ENCODE measurements at places on chromosomes 2 and 18.
A peak's percentile ranks its signal among the peaks of the same experiment; 100 is the strongest.

- DNase-seq = no peak
Measured at GRCh38 chr2:224479826-224480225, 77.9 kb upstream of the FAM124B start.

- no peak for DNase-seq
Measured at GRCh38 chr2:240024766-240025165, 376 bp downstream of the NDUFA10 start.

GRCh38 chr2:201432621-201433393 is 18.5 kb downstream of the TRAK2 start:
- DNase-seq = no peak

DNA sequence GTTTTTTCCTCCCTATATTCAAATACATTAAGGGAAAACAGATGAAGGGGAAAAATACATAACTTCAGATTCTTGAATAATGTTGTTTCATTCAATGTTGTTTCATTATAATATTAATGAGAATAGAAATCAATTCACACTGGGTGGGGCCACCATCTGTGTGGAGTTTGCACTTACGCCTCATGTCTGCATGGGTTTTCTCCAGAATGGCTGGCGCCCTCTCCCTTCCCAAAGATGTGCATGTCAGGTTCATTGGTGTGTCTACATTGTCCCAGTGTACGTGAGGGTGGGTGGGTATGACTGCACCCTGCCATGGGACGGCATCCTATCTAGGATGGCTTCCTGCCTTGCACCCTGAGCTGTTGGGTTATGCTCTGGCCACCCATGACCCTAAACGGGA is 51.7 kb downstream of the COBLL1 start:
- no peak for DNase-seq

DNA sequence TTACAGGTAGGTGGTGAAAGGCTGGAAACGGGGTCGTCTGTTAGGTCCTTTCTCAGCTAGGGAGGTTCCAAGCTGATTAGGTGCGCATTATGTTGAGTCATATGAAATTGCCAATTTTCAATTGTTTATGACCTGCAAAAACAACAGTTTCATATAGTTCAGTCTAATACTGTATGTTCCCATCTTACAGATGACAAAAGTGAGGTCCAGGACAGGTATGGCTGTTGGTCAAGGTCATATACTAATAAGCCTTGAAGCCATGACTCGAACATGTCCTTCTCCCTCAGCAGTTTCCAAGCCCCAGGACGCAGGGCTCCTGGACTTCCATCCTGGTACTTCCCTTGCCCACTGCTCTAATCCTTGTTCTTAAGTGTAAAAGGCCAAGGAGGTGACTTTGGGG is 81.7 kb upstream of the MCFD2 start:
- DNase-seq = no peak

DNA sequence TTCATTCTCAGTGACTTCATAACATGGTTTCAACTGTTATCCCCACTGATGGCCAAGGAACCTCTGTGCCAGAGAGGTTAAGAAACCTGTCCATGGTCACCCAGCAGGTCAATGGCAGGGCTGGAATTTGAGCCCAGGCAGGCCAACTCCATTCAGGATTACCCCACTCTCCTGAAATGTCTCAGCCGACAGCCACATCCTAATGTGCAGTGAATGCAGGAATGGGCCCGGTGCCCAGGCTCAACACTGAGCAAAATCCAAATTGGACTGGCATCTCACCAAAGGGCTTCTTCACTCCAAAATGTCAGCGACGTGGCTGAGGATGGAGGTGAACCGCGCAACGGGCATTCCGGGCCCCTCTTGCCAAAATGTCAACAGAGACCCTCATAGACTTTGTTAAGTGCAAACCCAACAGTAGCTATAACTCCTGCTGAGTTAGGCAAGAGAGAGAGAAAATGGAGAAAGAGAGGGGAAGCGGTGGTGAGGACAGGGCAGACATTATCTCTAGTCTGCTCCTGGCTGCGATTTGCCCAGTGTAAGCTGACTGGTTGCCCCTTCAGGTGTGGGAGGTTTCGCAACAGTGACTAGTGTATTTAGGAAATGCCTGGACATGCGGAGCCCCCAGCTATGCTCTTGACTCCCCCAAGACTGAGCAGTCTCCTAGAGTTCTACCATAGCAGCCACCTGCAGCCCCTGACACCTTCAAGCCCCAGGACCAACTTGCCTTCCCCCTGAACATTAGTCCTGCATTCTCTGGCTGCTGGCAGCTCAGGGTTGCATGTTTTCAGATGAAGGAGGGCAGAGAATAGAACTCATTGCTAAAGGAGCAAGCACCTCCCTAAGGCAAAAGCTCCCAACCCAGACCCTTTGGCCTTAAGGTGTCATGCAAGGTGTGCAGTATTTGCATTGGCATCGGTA is 167.7 kb downstream of the ANAPC1 start:
- no peak for DNase-seq

DNA sequence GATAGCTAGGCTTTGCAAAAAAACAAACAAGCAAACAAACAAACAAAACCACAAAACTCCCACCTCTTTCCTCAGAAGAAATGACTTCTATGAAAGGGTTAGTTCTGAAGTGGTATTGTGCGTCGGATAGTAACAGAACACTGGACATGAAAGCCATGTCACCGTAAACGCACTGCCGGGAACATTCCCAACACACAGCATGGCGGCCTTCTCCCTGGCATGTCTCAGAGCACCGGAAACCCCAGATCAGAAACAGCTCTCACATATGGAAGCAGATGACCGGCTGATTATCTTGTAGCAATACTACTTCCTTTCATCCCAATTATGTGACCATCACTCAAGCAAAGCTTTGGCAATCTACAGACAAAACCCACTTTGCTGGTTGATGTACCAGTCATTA is 197.8 kb upstream of the PXDN start:
- DNase-seq = no peak

DNA sequence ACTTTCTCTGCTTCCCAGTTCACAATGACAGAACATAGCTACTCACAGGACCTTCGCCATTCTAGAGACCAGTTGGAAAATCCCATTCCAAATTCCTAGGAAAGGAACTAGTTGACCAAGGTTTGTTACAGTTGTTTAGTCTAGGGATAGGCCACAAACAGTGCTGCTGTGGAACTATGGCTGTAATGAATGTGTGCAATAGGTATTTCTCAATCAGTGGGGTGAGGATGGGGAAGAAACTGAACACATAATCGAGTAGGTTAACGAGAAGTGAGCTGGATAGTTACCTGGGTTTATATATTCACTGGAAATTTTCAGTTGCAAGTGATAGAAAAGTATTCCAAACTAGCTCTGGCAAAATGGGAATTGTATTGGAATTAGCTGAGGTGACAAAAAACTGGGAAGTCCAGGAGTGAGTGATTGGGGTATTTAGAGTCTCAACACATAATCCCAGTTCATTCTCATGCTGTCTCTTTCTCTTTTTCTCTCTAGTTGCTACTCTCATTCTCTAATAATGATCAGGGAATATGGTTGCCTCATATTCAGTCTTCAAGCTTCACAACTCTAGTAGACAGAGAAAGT is 18.2 kb upstream of the HMSD start:
- DNase-seq = no peak

DNA sequence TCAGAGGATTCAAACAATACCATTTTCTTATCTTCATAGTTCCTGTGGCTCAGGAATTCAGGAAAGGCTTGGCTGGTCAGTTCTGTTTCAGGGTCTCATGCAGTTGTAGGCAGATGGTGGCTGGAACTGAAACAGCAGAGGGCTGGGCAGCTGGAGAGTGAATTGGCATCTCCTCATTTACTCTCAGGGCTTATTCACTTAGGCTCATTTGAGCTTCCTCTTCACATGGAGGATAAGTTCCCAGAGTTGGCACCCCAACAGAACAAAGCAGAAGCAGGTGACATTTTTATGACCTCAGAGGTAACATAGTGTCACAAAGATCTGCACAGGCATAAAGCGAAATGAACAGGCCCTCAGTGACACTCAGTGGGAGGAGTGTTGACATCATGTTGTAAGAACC is 66.1 kb downstream of the RBBP8 start:
- DNase-seq = no peak

DNA sequence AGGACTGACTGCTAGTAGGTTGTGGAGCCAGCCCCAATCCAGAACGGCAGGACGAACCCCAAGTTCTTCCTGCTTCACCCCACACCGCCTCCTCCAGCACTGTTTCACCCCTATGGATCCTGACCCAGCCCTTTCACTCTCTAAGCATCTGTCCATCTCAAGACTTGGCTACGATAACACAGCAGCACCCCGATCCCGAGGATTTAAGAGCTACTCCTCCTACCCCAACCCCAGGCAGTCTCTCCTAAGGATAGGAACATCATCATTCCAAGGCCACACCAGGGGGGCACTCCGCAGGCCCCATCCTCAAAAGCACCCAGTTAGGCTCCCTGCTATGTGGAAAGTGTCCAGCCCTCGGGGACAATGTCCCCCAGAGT is 645 bp downstream of the KCTD18 start:
- peak; percentile 2 for DNase-seq

DNA sequence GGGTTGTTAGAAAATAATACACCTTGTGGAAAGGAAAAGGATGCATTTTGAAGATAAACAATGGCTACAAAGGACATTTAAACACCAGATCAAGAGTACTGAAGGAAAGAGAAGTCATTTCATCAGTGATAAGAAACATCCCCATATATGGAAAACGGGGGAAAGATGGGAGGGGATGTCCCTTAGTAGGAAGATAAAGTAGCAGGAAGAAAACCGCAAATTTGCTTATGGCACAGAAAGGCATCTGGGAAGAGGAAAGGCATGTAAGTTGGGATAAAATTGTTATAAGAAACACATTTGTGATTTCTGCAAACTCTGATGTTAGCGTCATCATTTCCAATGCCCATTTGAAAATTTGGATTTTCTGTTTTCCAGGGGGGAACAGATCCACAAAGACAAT is 10.5 kb upstream of the LYPD1 start:
- no peak for DNase-seq

DNA sequence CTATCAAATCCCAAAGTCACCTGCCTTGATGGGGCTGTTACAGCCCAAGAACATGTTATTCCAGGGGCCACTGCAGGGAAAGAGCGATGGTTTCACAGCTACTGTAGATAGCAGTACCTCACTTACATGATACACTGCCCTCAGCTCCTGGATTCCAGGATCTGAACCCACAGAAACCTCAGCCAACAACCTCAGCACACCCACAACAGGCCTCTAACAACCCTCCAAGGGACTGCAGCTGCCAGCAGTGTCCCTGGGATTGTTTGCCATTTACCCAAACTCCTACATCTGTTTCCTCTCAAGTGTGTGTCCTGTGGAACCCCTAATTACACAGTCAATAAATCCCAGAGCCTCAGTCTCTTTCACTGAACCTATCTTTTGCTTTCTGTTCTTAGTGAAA is 28.2 kb downstream of the OSBPL1A start:
- no peak for DNase-seq

GRCh38 chr2:174166261-174166660 is 82.1 kb downstream of the OLA1 start:
- DNase-seq = no peak

DNA sequence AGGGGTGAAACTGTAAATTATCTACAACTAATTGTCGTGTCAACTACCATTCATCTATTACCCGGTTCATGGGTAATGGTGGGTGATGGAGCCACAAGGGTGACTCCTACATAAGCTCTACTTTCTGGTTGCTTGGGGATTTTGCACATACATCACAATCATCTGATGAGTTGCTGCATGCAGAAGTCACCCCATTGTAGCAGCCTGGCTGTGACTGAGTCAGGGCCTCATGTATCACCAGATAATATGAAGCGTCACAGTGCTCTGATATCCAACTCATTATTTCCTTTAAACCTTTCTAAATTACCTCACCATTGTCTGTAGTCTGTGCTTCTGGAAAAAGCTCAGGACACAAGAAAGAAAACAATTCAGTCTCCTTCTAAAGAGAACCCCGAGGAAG is 32.4 kb upstream of the GORASP2 start:
- no peak for DNase-seq

DNA sequence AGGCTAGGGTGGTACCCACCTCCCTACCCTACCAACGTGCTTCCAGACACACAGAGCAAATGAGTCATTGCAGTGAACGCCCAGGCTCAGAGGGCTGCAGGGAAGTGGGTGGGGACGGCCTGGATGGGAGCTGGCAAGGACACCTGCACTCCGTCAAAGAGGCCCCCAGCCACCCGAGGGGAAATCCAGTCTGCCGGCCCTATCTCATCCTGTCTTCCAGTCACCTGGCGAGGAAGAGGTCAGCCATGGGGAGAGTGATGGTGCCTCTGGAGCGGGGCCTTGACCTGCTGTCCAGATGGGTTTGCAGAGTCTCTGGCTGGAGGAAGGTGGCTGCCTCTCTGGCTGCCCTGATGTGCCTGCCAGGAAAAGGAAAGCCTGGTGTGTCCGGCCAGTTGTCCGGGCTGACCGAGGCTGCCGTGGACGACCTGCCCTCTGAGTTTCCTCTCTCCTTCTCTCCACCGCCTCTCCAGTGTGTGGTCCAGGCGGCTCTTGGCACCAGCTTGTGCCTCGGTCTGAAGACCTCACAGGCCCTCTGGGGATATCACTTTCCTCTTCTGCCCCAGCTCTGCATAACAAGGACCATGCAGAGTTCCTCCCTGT is 209.7 kb upstream of the COPS8 start:
- no peak for DNase-seq

DNA sequence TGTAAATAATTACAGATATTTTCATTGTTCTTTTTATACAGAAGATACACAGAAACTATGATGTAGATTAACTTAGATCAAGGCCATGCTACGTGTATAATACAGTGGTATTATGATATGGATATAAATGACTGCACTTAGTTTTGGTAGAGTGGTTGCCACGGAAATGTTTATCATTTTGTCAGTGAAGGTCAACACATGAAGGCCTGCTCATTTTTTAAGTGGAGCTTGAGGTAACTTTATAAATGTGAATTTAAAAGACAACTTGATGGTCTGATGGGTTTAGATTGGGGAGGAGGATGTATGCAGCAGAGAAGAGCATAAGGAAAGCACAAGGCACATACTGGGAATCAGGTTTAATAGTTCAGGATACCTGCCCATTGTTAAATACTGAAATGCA is 14.4 kb upstream of the BBS5 start:
- no peak for DNase-seq

DNA sequence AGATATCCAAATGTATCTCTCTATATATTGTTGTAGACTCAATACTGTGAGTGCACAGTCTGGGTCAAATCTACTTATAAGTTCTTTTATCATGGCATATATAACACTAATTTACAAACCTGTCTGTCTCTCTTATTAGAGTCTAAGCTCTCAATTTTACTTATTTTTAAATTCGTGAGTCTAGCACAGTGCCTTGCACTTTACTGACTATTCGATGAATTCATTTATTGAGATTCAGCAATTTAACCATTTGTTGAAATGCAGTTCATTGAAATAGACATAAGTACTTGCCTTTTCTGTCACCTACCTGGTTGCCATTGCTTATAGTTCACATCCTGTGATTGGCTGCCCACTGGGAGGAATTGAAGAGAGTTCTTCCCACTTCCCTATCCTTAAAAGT is 10.3 kb upstream of the ALS2 start:
- no peak for DNase-seq

- no peak for DNase-seq
Measured at GRCh38 chr2:20868377-20868776, 45.5 kb upstream of the LDAH start.

DNA sequence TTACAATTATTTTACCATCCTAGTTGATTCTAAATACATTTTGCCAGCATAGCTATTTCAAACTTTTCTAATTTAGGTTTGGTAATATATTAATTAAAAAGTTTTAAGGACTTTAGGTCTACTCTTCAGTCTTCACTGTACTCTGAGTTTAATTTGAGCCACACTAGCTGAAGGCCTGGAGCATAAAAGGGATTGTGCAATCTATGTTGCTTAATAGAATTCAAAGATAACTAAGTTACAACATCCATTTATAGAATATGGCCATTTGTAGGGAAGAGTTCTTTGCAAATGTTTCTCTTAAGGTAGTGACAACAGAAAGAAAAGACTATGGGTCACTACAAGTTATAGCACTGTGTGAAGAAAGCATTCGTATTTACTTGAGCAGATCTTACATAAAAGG is 702.2 kb upstream of the NRXN1 start:
- DNase-seq = no peak

Measured in NCI-H1694 (cell line).